ENCODE measurements at places on chromosomes 3 and 15. TPM values are rescaled to one million over a fixed set of nuclear protein-coding genes. Genes with fewer than 3 reads are reported as not detected.

Gene IGDCC3
- not detected for total RNA-seq

Gene ERC2
- total RNA-seq = 0.16 TPM

Gene CPLX3
- 0.32 TPM for total RNA-seq

Gene PPP1R14D
- total RNA-seq = not detected

Gene KCNMB2
- not detected for total RNA-seq

Gene ACTR8
- total RNA-seq = 28.1 TPM

Gene SCN10A
- total RNA-seq = not detected

Gene ACP3
- not detected for total RNA-seq

DNA sequence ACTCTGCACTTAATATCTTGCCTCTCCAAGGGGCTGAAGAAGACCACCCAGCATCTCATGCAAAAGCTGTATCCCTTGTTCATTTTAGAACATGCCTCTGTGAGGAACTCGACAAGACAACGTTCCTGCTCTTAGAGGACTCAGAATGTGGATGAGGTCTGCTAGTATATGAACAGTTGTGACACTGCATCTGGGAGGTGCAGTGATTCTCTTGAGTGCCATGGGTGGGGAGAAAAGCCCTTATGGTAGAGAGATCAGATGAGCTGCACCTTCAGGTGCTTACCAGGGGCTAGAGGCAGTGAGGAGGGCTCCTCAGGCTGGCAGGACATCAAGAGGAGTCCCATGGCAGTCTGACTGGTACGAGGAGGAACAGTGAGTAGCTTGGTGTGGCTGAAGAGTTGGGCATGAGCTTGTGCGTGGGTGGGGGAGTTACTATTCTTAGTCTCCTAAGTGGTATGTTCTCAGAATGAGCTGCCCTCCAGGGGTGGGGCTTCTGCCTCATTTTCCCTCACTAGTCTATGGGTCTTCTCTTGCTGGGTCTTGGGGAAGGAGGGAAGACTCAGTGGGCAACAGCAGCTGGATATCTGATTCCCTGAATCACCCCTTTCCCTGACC lies 56.7 kb upstream of the ATP2B2 start:
- no peak for DNase-seq

GRCh38 chr3:72418856-72419255 lies 429.4 kb downstream of the SHQ1 start:
- DNase-seq = no peak

- DNase-seq = no peak
Observed at GRCh38 chr3:143839980-143840379, 8.3 kb downstream of the SLC9A9 start.

GRCh38 chr15:62545467-62546227 lies 380.6 kb upstream of the C2CD4B start:
- DNase-seq = no peak

GRCh38 chr15:40932649-40933516 lies 3.7 kb downstream of the DLL4 start:
- DNase-seq = no peak

DNA sequence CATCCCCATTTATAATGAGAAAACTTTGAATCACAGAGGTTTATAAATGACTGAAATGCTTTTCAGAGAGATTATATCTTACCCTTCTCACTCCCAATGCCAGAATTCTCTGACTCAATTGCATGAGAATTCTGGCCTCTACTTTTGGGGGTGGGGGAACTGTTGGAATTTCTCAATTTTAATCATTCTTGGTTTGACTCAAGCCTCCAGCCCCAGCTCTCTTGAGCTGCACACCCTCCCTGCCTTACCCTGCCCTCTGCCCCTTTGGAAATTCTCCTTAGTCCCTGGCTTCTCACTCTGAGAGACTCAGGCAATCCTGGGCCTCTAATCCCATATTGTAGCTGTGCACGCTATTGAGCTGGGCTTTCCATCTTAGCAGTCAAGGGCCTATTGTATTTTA lies 44.2 kb downstream of the ZNF589 start:
- DNase-seq = no peak

GRCh38 chr3:44926921-44927320 lies 49.1 kb downstream of the ZDHHC3 start:
- DNase-seq = no peak

- peak; percentile 76 for DNase-seq
Observed at GRCh38 chr3:141441381-141442364, 45.2 kb upstream of the RASA2 start.

GRCh38 chr3:167100651-167101050 lies 279.4 kb downstream of the ZBBX start:
- no peak for DNase-seq

GRCh38 chr3:32453346-32453745 lies 49.3 kb downstream of the CMTM6 start:
- no peak for DNase-seq

GRCh38 chr3:38354588-38355330 lies 8.2 kb downstream of the XYLB start:
- no peak for DNase-seq

DNA sequence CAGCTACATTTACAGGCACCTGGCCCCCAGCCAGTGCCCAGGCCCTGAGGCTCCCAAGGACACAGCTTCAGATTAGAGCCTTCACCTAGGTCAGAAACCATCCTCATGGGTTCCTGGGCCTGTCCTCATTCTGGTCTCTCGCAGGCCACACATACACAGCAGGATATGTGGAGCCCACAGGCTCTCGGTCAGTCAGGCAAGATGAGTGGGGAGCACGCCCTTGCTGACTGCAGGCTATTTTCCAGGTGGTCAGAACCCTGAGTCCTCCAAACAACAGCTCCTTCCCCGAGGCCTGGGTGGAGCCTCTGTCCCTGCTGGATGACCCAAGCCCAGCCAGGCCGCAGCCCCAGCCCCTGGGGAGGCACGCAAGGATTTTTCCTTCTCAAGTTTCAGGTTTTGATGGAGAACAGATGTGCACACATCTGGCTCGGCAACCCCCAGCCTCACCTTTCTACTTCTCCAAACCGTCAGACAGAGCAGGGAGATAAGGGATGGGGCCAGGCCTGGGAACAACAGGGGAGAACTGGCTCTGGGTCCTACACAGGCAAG lies 1.6 kb downstream of the STRA6 start:
- no peak for DNase-seq

GRCh38 chr3:81484520-81484919 lies 276.9 kb downstream of the GBE1 start:
- no peak for DNase-seq

GRCh38 chr3:86708893-86709292 lies 282.1 kb downstream of the VGLL3 start:
- DNase-seq = no peak

- no peak for DNase-seq
Observed at GRCh38 chr3:95401693-95402092, 1338.8 kb downstream of the NSUN3 start.

DNA sequence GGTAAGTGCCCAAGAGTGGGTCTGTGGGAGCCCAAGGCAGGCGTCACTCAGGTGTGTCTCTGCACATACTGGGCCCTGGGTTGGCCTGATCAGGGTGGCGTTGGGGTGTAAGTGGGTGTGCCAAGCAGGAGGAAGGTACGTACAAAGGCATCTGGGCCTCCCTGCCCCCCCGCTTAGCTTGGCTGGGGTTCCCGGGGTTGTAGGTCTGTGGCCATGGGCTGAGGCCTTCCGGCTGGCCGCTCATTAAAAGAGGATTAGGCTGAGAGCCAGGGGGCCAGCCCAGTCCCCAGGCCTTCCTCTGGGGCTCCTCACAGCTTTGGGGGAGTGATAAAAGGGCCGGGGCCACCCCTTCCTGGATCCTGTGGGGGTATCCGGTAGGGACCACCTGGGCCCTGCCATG lies 13.3 kb downstream of the SEMA3F start:
- no peak for DNase-seq

DNA sequence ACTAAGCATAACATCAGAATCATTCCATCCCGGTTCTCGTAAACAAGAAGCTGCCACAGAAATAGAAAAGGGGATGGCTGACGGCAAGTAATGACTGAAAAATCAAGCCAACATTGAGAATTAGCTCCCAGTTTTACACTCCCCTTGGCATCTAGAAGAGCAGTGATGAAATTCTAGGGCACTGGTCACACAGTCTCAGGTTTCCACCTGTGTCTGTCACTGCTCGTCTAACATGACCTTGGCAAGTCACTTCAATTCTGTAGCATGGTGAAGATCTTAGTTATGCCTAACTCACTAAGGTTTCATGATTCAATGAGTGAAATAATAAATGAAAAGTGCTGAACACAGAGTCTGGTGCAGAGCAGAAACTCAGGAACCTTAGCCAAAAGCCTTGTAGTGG lies 272.3 kb upstream of the ARRDC4 start:
- no peak for DNase-seq

GRCh38 chr3:126845920-126846715 lies 136.8 kb upstream of the PLXNA1 start:
- DNase-seq = no peak

DNA sequence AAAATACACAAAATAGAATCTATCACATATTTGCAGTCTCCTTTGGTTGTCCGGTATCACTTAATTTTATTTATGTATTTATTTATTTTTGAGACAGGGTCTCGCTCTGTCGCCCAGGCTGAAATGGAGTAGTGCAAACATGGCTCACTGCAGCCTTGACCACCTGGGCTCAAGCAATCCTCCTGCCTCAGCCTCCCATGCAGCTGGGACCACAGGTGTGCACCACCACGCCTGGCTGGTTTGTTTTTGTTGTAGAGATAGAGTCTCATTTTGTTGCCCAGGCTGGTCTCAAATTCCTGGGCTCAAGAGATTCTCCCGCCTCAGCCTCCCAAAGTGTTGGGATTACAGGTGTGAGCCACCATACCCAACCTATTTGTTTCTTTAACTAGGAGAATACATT lies 33.9 kb downstream of the DENND4A start:
- DNase-seq = no peak

- peak; percentile 68 for DNase-seq
Observed at GRCh38 chr15:92714477-92715401, 59.2 kb upstream of the FAM174B start.

DNA sequence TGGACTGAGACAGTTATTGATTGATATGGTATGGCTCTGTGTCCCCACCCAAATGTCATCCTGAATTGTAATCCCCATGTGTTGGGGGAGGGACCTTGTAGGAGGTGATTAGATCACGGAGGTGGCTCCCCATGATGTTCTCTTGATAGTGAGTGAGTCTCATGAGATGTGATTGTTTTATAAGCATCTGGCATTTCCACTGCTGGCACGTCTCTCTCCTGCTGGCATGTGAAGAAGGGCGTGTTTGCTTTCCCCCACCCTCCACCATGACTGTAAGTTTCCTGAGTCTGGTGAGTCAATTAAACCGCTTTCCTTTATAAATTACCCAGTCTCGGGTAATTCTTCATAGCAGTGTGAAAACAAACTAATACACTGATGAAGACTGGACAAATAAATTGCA lies 105.6 kb upstream of the MELTF start:
- DNase-seq = no peak

DNA sequence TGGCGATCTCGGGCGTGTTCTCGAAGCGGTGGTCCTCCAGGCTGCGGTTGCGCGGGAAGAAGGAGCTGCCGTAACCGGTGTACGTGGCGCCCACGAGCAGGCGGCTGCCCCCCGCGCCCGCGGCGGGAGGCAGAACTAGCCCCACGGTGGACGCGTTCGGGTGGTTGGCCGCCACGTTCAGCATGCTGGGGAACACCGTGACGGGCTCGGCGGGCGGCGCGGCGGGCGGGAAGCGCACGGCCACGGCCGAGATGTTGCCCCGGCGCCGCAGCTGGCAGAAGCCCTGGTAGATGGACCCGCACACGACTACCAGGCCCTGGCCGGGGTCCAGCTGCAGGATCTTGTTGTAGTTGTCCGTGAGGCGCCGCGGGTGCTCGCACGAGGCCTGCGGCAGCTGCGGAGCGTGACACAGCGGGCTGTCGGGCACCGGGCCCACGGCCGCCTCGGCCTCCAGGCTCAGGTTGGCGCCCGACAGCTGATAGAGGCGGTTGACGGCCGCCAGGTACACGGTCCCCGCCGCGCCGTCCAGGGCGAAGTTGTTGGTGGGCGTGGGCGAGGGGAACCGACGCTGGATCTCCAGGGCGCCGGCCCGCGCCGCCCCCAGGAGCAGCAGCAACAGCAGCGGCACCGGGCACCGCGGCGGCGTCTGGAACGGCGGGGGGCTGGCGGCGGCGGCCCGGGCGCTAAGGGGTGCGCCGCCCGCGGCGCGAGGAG lies 397 bp downstream of the PLXND1 start:
- DNase-seq = no peak

DNA sequence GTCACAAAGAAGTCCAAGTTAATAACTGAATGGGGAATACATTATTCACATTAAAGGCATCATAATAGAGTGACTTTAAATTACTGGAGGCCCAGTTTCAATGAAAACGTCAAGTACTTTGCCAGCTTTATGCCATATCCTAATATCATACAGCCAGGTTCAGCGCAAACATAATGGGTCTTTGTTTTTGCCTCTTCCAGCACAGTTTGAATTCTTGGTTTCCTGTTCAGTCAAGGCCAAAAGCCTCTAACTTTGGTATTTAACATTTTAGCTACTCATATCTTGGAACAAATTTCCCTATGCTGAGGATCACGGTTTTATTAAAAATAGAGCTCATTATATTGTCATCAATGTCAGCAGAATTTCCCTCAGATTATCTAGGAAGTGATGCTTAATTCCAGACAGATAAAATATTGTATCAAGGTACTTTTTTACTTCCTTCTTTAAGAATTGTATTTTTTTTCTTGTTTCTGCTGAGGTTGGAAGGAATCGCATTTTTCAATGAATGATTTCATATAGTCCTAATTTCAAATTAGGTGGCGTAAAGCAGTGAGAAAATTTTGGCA lies 269.2 kb downstream of the THRB start:
- DNase-seq = no peak

DNA sequence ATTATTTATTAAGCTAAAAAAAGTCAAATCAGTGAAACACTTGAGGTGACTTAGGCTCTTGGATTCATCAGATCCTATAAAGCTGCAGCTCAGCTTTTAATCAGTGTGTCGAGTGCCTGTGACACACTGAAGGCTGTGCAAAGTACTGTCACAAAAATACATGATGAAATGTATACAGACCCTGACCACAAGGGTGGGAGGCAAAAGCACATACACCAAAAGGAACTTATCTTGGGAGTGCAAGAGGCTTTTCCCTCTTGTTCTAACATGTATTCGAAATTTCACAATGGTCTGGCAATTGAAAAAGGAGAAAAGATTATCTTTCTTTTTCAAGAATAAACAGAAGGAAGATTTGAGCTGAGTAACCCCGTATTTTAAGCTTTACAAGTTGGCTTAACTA lies 35.9 kb downstream of the VGLL4 start:
- DNase-seq = no peak

- peak; percentile 59 for DNase-seq
Observed at GRCh38 chr15:63502843-63503738, 1.3 kb upstream of the USP3 start.

- DNase-seq = no peak
Observed at GRCh38 chr15:31905054-31905453, 125.3 kb upstream of the CHRNA7 start.

DNA sequence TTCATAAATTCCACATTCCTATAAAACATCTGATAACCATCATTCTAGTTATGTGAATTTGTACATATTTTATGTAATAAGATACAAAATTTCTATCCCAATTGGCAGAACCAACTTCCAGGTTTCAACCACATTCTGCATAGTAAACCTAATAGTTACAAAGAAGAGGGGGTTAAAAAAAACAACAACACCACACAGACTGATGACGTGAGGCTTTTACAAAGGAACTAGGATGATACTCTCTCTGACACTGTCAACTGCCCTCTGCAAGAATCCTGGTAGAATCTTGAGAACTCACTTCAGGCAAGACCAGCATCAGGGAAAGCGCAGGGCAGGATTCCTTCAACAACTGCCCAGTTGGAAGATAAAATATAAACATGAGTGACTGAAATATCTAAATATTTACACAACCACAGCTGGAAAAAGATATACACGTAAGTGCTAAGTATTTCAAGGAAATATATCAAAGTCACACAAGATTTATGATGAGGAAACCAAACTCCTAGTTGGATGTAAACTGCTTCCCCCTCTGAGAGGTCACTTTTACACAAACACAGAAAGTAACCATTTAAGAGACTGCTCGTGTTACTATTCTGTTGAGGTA lies 816.4 kb downstream of the ROBO1 start:
- no peak for DNase-seq

Measured in activated T-cell treated with anti-CD3 and anti-CD28 coated beads, Interleukin-2, amount 50 U/mL, for 4 hours (primary cell).